ENCODE measurements at places on chromosomes 7 and 10.

DNA sequence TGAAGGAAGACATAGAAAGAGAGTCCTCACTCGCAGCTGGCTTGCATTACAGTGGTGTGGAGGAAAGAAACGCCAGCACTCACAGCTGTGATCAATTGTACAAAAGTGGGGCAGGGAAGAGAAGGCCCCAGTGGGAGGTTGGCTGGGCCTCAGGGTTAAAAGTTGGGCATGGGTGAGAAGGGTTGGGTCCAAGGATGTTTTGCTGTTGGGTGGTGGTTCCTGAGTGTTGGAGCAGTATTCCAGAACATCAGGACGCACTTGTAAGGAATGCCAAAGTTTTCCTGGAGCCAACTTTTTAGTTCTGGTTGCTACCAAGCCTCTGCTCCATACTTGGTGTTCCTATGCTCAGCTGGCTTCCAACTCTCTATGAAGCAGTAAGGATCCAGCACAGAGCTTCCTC lies 55.4 kb upstream of the MKRN1 start:
- DNase-seq, result no peak

DNA sequence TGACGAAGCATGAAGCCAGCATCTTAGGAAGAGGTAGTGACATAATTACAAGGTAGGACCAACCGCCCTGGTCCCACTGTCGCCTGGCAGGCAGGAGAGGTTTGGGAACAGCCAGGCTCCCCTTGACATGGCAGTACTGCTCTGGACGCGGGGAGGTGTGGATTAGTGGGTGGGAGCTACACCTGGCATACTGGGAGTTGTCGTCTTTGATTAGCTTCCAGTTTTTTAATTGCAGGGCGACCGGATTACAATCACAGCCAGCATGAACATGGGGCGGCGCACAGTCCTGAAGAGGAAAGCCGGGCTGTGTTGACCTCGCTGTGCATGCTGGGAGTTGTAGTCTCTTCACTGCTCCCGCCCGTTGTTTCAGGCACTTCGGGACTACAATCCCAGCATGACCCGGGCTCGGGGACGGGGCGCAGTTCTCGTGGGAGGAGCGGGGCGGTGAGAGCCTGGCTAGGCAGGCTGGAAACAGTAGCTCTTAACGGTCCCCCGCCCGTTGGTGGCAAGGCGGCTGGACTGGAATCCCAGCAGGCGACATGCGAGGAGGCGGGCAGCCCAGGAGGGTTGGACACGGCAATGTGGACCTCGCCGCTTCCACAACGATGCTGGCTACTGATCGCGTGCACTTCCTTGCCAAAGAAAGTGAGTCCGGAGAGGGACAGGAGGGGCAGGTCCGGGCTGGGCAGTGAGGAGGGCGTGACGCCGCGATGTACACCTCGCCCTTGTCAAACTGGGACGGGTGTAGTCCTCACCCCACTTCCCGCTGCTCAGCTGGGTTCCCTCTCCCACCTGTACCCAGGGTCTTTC lies 98.0 kb upstream of the ZNF722 start:
- DNase-seq, result peak; percentile 83

DNA sequence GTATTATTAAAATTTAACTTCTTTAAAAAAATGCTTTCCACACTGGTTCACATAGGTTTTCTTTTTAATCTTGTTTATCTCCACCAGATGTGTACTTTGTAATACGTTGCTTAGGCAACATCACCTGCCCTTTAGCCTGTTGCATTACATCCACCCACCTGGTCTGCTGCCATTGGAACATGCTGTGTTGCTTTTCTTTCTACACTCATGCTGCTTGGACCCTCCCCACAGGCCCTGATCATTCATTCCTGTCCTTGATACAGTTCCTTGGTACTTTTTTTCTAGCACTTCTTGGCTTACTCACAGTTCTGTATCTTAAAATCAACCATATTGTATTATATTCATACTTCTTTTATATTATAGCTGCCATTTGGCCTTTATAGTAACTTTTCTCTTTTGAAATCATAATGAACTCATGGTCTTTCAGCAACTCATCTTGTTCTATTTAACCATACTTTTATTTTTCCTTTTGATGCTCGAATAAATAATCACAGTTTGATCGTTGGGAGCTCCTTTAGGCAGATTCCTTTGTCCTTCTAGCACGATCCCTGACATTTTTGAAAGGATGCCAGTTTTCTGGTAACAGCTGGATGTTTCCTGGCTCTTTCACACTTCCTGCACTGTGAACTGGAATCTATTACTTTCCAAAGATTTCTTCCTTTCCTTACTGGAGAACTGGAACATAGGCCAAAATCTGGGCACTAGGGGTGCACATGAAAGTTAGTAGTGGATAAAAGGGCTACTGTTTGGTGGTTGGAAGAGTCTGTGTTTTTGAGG lies 125.1 kb downstream of the CDK14 start:
- DNase-seq, result no peak

DNA sequence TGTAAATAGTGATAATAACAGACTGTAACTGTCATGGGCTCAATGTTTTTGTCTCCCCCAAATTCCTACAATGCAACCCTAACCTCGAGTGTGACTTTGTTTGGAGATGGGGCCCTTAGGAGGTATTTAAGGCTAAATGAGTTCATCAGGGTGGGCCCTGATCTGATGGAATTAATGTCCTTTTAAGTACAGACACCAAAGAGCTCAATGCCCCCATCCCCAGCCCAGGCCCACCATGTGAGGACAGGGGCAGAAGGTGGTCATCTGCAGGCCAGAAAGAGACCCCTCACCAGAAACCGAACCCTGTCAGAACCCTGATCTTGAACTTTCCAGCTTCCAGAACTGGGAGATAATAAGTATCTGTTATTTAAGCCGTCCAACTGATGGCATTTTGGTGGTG lies 83.2 kb downstream of the PIP4K2A start:
- no peak for DNase-seq

GRCh38 chr10:5461203-5461588 lies 38.2 kb downstream of the CALML5 start:
- DNase-seq, result no peak

GRCh38 chr10:63634488-63635065 lies 113.4 kb downstream of the REEP3 start:
- no peak for DNase-seq

DNA sequence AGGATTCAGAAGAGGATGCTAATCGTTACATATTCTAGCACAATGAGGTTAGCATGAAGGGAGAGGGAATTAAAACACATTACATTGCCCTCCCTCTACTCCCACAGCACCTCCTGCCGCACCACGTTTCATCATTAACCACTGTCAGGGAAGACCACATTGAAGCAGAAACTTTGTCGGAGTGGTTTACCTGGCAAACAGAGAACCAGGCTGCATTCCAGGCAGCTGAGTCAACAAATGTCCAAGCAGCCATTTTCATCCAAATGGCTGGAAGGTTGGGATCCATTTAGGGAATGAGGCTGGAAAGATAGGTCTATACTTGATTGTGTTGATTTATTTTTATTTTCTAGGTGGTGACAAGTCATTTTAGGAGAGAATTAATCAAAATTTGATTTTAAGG lies 273.6 kb downstream of the DYNC1I1 start:
- DNase-seq, result no peak

- no peak for DNase-seq
These were observed 143.6 kb downstream of the GLI3 start for GRCh38 chr7:42093349-42093905.

DNA sequence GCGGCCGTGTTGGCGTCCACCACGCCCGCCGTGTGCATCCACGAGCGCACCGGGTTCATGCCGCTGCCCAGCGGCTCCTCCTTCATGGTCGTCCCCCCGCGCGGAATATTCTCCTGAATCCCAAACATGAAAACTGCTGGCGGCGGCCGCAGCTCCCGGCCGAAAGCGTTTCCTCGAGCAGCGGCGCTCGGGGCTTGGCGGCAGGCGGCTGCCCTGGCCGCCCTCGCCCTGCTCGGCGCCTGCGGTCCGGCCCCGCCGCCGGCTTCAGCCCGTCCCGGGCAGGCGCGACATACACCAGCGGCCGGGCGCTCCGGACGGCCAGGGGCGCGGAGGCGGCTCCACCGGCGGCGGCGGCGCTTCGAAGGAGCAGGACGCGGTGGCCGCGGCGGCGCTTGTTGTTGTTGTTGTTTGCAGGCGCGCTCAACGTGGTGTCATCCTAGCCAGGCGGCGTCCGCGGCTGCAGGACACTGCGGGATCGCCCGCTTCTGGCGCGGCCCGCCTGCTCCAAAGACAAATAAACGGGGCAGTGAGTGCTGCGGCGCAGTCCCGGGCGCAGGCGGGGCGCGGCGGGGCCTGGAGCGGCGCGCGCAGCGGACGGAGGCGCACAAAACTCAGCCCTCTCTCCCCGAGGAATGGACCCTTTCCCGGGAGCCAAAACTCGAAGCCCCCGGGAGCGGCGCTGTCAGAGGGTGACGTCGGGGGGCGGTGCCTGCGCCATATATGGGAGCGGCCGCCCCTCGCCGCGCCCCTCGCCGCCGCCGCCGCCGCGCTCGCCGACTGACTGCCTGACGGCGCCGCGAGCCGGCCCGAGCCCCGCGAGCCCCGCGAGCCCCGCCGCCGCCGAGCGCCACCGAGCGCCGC lies at the start of gene EBF3:
EBF3 (minus strand) TSS at position 634 of the 861 bp plus-strand sequence; CDS start at position 128, 506 bp downstream.
- DNase-seq, result no peak

GRCh38 chr10:132335189-132336063 lies 3.4 kb downstream of the LRRC27 start:
- no peak for DNase-seq

DNA sequence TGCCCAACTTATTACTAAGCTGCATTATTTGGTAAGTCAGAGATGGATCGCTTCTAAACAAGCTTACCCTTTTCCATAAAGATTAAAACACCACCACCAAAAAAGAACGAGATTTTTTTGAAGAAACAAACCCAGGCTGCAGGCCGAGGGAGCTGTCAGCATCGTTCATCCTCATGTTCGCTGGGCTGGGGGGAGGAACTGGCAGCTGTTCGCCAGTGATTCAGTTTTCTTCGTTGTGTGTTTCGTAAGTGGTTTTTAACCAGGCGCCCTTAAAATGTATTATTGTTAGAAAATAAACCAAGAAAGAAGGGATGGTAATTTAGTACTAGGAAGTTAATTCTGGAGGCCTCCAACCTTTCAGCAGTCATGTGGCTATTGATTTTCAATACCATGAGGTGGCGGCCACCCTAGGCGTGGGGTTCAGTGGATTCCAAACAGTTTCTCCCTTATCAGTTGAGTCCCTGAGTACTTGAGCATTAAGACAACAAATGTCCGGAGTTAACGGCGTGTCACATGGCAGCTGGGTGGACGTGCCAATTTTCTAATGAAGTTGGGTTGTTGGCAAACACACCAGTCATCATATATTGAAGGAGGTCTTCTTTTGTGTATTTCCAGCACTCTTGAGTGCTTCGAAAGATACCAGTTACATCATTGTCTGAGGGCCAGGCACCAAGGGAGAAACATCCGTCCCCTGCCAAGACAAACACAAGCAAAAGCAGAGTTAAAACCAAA lies 173.2 kb downstream of the EBF3 start:
- no peak for DNase-seq

DNA sequence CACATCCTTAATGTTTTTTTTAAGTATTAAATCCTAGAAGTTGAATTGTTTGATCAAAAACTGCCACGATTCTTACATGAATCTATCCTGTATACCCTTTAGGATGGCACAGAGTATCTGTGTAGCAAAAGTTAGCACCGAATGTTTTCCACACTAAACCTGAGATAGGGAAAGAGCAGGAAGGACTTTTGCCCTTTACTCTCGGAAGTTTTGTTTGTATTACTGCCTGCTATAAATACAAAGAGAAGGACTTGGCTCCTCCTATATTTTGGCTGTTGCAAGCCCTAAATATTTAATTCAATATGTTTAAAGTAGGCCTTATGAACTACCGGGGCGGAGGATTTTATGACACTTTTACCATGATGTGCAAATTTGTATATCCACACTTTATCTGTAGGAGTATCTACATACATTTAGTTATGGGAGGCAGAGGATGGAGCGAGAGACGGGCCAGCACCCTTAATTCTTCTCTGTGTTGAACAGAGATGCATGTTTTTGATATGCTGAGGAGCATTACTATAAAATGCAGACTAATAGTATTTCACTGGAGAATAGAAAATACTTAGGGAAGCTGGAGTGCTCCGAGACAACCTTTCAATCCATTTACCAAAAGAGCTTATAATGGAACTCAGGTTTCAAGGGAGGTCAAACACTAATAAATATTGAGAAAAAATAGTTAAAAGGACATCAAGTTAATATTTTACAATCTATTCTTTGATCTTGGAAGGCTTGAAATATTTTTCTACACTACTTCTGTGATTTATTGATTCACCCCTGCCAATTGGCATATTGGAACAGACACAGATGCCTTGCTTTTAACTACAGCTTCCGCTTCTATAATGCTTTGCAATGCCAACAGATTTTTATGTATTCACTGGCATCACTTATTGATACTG lies 97.4 kb downstream of the CHN2 start:
- DNase-seq, result no peak

GRCh38 chr7:112799448-112800120 lies 9.4 kb upstream of the TMEM168 start:
- no peak for DNase-seq

DNA sequence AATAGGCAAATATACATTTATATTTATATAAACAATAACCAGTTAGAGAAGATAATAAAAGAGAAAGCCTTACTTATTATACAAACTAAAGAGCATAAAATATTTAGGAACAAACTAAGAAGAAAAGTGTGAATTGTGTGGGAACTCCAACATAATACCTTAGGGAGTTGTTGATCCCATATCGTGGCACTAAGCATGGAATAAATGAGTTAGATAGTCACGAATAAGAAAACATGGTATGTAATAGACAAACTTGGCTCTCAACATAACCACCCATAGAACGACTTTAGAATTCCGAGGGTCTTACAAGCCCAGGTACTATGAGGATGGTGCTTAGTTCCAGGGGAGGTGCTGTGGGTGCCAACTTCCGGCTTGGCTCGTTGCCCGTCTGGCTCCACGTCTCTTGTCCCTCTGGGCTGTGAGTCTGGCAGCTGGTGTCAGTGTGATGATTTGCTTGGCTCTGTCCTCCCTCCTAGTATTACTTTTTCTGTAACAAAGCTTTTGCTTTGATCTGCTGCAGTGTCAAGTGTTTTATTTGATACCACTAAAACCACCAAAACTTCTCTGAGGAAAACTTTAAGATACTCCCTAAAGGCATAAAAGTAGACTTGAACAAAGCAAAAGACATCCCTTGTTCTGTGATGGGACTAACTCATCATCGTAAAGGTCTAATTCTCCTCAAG lies 9.5 kb upstream of the RBM20 start:
- DNase-seq, result no peak

DNA sequence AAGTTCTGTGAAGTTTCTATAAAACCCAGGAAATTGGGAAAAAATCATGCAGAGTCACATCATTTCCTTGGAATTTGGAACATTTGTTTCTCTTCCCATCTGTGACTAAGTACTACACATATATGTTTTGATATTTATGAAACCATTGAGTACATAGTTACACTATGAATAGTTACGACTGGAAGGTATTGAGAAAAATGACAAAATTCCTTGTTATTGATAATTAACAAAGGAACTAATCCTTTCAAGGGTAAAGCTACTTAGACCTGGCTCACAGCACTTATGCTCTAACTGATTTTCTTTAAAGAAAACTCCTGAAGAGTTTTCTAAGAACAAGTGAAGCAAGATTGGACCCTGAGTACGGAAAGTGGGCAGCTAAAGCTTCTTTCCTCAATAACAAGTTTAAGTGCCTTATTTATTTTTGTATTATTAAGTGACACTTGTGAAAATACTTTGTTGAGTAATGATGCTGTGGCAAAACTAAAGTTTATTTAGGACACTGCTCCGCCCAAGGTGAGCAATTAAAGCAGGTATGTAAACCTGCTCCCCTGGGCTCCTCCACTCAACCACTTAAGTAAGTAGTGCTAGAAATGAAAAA lies 12.0 kb upstream of the GLCCI1 start:
- no peak for DNase-seq

Measured in stimulated activated CD4-positive, alpha-beta T cell treated with anti-CD3 and anti-CD28 coated beads, TNF-alpha, amount 100 ng/mL, for 4 hours (primary cell).